Urinary bladder (tissue), 4 donors: ENCODE measurements at places on chromosomes 7 and 10. TPM values are rescaled to one million over a fixed set of nuclear protein-coding genes. Genes with fewer than 3 reads are reported as not detected.

Gene NFE2L3
- 2.7 TPM for polyA plus RNA-seq

Gene GRM3
- polyA plus RNA-seq = not detected

GRCh38 chr10:13617116-13617515 lies 30.4 kb downstream of the PRPF18 start:
- DNase-seq = no peak

Gene GIMAP4
- 41.1 TPM for polyA plus RNA-seq

GRCh38 chr10:124143721-124144120 lies 50.3 kb upstream of the CHST15 start:
- DNase-seq = no peak

DNA sequence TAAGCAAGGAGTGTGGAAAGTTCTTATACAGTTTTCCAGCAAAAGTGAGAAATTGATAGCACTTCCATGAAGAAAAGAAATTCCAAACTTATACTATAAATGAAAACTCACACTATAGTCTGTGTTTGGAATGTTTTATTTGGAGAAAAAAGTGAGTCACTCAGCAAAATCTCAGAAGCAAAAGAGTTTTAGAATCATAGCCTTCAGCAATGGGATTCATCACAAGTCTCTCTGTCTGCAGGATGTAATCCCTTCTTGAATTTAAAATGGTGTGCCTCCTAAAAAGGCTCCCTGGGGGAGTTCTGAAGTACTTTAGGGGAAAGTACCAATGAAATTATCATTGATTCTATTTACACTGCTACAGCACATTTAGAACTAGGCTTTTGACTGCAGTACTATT lies 756.4 kb downstream of the XPNPEP1 start:
- DNase-seq = no peak

Gene CTAGE4
- polyA plus RNA-seq = 0.27 TPM

Gene CALML3
- not detected for polyA plus RNA-seq

- DNase-seq = no peak
Observed at GRCh38 chr10:53013201-53013810, 240.7 kb upstream of the MBL2 start.

DNA sequence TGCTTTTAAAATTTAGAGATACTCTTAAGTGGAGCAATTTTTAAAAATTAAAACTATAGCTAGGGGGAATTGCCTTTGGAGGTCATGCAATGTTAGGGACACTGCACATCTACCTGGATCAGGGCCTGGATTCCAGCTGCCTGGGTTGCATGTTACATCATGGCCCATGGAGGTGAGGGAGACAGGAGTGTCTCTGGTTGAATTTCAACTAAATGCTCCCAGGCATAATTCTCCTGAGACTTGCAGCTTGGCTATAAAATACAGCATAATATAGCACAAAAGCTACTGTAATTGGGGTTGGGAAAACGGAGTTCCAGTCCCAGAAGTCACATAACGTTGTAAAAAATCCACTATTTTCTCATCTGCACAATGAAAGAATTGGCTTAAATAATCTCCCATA lies 782.5 kb downstream of the LRMDA start:
- no peak for DNase-seq

Gene MAPK8
- 23.1 TPM for polyA plus RNA-seq

DNA sequence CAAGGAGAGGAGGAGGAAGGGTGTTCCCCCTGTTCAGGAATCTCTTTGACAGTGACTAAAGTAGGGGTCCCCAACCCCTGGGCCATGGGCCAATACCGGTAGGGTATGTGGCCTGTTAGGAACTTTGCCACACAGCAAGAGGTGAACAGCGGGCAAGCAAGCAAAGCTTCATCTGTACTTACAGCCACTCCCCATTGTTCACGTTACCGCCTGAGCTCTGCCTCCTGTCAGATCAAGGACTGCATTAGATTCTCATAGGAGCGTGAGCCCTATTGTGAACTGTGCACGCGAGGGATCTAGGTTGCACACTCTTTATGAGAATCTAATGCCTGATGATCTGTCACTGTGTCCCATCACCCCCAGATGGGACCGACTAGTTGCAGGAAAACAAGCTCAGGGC lies 201.6 kb downstream of the CAMK1D start:
- DNase-seq = no peak

GRCh38 chr10:30963992-30964930 lies 67.4 kb downstream of the ZNF438 start:
- DNase-seq = no peak

Gene FRMPD2
- polyA plus RNA-seq = 0.10 TPM

Gene ABCC2
- polyA plus RNA-seq = 2.4 TPM

GRCh38 chr10:4981722-4982471 lies 18.7 kb downstream of the AKR1C1 start:
- DNase-seq = peak; percentile 11

- DNase-seq = no peak
Observed at GRCh38 chr7:10584886-10585285, 388.8 kb upstream of the PHF14 start.

- DNase-seq = no peak
Observed at GRCh38 chr10:13984647-13985155, 346.0 kb downstream of the FRMD4A start.

Gene GJD4
- polyA plus RNA-seq = not detected

Gene GIMAP8
- 14.3 TPM for polyA plus RNA-seq

DNA sequence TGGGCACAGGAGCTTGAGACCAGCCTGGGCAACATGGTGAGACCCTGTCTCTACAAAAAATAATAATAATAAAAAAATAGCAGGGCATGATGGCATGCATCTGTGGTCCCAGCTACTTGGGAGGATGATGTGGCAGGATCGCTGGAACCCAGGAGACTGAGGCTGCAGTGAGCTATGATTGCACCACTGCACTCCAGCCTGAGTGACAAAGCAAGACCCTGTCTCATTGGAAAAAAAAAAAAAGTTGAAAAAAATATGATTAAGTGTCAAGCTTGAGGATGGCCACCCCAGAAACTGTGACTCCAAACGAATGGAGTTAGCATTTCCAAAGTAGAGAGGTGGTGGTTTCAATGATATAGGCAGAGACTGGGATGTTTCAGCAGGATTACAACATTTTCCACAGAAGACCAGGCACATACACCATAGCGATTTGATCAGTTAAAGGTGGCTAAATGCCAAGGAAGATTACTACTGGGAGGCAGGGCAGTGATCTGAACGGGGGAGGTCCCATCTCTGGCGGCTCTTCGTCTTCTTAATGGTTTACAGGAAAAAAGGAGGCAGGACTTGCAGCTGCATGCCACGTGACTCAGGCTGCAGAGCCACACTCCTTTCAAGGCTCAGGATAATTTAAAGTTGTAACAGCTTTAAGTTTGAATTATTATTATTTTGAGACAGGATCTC lies 250.6 kb upstream of the GALNT17 start:
- DNase-seq = no peak

GRCh38 chr10:132979491-132980425 lies 37.4 kb upstream of the CFAP46 start:
- DNase-seq = no peak

DNA sequence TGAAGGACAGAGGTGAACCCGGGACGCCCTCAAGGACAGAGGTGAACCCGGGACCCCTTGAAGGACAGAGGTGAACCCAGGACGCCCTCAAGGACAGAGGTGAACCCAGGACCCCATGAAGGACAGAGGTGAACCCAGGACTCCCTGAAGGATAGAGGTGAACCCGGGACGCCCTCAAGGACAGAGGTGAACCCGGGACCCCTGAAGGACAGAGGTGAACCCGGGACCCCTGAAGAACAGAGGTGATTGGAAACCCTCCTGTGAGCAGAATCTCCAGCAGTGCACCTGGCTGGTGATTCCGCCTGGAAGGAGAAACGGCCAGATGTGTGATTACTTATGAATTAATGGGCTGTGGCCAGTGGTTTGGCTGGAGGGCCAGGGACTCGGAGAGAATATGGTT lies 272.3 kb downstream of the PTPRN2 start:
- no peak for DNase-seq

Gene NUB1
- polyA plus RNA-seq = 45.6 TPM

Gene TRPV5
- not detected for polyA plus RNA-seq

DNA sequence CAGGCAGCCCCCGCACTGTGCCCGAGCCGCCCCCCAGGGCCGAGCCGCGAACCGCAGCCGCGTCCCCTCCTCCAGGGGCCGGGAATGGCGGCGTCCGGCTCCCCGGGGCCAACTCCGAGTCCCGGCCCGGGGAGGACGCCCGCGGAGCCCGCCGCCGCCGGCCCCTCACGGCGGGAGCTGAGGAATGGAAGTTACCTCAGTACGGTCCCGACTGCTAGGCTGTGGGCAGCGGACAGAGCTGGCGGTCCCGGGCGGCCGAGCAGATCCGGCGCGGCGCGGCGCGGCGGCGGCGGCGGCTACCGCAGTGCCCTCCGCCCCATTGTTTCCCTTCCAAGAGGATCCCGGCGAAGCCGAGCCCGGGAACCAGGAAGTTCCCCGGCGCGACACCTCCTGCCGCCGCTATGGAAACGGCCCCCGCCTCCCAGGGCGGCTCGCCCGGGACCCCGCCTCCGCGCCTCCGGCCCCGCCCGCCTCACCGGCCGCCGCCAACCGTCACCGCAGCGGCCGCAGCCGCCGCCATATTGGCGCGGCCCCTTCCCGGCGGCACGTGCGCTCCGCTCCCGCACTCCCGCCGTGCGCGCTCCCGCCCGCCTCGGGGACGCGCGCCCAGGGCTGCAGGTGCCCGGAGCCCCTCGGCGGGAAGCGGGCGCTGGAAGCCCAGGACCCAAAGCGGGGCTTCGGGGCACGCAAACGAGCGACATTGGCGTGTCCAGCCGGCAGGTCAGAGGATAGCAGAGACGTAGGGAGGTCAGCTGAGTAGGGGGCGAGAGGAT lies at the start of gene USP6NL:
TSS of gene USP6NL (minus strand) at position 403 of the 773 bp plus-strand sequence. CDS start 14,016 bp downstream, outside the sequence.
- no peak for DNase-seq

DNA sequence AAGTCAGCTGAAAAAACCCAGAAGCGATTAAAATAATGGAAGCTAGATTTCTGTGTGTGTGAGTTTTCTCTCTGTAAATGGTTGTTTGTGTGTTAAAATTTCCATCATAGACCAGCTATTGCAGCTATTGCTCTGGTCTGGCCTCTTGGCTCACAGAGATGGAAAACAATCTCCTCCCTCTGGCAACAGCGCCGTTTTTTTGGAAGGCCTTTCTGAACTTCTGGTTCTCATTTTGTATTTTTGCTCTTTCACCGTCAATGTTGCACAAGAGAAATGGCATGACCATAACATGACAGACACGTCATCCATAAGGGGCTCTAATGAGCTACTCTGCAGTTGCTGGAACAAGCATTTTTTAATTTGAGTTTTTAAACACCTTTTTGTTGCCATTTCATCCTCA lies 91.0 kb downstream of the CUBN start:
- DNase-seq = no peak

GRCh38 chr10:32144817-32145688 lies 88.8 kb upstream of the KIF5B start:
- DNase-seq = no peak

- DNase-seq = no peak
Observed at GRCh38 chr10:6221971-6222751, 19.4 kb downstream of the PFKFB3 start.

DNA sequence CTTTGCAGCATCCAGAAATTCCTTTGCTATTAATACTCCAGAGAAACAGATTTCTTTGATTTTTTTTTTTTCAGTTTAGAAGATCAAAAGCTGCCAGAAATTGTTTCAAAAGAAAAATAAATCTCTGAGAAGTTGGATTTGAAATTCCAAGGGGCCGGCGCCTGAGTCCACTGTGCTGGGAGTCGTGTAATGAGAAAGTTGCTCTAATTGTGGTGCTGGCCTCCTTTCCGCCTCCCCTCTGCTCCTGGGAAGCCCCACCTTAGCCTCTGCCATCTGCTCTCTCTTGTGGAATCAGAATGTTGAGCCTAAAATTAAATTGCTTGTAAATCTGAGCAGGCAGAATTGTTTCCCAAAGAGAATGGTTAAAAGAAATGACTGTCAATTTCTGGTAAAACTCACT lies 93.3 kb downstream of the EMX2 start:
- no peak for DNase-seq

Gene CPSF4
- polyA plus RNA-seq = 26.4 TPM

Gene MET
- polyA plus RNA-seq = 8.0 TPM

Gene SFRP4
- 2.2 TPM for polyA plus RNA-seq

- no peak for DNase-seq
Observed at GRCh38 chr7:87852306-87852705, 23.9 kb downstream of the SLC25A40 start.

Gene PNLIPRP3
- polyA plus RNA-seq = 0.27 TPM

GRCh38 chr10:119725517-119725827 lies 378 bp upstream of the INPP5F start:
- no peak for DNase-seq

Gene WEE2
- polyA plus RNA-seq = not detected

GRCh38 chr7:3575753-3576531 lies 274.9 kb downstream of the SDK1 start:
- DNase-seq = no peak

Gene DGKI
- polyA plus RNA-seq = 1.8 TPM

GRCh38 chr7:138458576-138459412 lies 1.3 kb upstream of the TRIM24 start:
- no peak for DNase-seq

DNA sequence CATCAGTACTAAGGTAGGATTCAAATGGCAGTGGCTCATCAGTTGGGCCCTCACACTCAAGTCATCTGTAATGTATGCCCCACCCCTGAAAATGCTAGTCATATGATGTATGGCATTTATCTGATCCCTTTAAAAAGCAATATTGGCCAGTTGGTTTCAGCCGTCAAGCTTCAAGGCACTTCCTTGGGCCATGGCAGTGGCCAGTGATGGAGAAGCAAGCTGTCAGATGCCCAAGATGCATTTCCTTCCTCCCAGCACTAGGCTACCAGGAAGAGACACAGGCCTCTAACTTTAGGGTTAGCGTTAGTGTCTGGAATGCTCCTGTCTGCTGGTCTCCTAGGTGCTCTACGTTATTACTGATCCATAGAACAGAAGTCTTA lies 64.1 kb downstream of the PIK3AP1 start:
- DNase-seq = no peak

Gene FAM3C
- 40.3 TPM for polyA plus RNA-seq

DNA sequence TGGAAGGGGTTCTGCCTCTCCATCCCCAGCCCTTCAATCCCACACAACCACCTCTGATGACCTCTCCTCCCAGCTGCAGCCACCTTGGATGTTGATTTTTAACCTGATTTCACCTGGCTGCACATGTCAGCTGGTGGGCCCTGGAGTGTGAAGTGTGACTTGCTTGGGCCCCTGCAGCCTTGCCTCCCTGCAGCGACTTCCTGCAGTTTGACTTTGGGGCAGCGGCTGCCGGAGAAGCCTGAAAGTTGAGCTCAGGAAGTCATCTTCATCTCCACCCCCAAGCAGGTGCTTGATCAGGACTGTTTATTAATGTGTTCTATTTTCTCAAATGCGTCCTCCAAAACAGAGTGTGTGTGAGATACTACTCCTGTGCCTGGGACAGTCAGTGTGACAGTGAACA lies 675.2 kb upstream of the GALNT17 start:
- DNase-seq = no peak

Gene FKBP9
- 75.1 TPM for polyA plus RNA-seq

DNA sequence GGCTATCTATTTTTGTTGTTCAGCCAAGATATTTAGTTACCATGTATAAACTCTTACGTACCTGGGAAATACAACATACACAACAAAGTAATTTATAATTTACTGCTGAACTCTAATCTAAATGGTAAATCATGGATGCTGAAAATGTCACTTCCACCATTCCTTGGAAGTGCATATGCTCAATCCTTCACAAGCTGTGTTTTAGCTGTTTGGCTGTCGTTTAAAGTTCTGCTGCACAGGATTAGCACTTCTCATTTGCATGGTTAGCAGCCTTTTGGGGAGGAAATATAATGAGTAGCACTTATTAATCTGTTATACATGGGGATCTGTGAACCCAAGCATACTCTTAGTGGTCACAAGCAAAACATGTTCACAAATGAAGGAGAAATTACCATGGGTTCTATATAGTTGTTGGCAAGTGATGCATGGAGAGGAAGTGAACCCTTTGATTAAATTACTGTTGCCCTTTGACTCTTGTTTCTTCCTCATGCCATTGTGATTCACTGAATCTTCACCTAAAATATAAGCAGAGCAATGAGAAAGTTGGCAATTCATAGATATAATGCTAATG lies 18.5 kb downstream of the PIK3CG start:
- DNase-seq = no peak
